ENCODE measurements at places on chromosomes 7 and 10.

DNA sequence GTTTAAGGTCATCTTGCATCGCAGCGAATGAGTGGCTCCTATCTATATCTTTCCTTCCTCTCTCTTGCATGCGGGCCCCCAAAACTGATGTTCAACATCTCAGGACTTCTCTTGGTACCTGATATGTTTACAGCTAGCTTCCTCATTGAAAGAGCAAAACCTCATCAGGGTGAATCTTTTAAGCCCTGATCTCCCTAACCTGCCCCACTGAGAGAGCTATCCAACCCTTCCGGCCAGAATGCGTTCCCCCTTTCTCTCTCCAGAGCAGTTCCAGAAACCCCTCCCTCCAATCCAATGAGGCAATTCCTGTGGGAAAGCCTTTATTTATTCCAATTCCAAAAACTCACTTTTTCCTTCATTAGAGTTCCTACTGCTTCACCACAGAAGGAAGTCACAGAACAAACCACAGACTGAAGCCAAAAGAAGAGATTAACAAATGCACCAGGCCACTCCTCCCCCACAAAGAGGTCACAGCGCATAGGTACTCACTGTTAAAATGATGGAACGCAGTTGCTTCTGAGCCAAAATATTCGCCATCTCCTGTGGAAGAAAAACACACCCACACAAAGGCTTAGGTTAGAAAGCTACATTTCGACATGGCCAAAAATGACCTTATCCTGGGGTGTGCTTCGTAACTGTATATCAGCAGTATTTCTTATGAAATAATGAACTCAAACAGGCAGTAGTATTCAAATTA is 232.4 kb downstream of the ELMO1 start:
- no peak for DNase-seq

- DNase-seq = no peak
Measured at GRCh38 chr10:102654969-102655368, 10.7 kb downstream of the TRIM8 start.

DNA sequence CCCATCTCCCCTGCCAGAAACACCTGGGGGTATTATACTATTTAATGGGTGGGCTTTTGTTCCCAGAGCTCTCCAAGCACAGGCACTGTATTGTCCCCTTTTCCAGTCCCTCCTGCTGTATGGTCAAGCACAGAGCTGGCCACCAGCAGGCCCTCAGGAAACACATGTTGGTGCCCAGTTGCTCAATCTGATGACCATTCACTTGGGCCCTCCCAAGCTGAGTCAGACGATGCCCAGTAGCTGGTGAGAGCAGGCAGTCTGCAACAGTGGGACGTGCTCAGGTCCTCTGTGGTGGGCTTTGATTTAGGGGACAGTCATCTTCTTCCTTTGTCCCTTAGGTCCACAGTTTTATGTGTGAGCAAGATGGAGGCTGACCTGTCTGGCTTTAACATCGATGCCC is 11.8 kb downstream of the SFXN2 start:
- DNase-seq = no peak

DNA sequence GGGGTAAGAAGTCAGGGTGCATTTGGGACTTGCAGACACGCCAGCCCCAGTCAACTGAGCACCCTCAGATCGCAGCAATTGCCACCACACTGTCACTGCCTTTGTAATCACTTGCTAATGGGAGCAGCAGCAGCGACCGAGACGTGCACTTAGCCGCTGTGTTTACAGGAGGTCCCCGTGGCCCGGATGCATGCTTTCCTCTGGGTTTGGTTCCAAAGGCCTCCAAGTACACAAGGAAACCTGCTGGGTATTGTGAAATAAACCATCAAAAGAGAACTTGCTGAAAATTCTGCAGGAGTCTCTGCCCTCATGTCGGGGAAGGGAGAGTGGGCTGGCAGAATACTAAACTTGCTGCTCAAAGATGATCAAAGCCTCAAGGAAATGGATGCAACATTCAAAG is 341.7 kb downstream of the DNAJB6 start:
- DNase-seq = no peak

GRCh38 chr10:118692872-118693271 is 61.9 kb downstream of the CACUL1 start:
- DNase-seq = no peak

GRCh38 chr7:131623154-131623553 is 66.7 kb upstream of the PODXL start:
- DNase-seq = no peak

GRCh38 chr7:64625114-64626082 is 40.5 kb upstream of the ZNF107 start:
- no peak for DNase-seq

GRCh38 chr7:55396233-55396785 is 31.2 kb downstream of the LANCL2 start:
- DNase-seq = no peak

DNA sequence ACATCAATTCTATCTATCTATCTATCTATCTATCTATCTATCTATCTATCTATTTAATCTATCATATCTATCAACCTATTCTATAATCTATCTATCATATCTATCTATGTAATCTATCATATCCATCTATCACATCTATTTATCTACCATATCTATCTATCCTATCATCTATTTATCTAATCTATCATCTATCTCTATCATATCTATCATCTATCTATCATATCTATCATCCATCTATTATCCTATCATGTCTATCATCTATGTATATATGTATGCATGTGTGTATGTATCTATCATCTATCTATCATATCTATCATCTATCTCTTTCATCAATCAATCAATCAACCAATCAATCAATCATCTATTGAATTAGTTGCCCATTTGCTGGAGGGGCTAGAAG is 159.3 kb upstream of the GALNT17 start:
- no peak for DNase-seq

GRCh38 chr7:101084865-101085161 is 468 bp upstream of the TRIM56 start:
- no peak for DNase-seq

DNA sequence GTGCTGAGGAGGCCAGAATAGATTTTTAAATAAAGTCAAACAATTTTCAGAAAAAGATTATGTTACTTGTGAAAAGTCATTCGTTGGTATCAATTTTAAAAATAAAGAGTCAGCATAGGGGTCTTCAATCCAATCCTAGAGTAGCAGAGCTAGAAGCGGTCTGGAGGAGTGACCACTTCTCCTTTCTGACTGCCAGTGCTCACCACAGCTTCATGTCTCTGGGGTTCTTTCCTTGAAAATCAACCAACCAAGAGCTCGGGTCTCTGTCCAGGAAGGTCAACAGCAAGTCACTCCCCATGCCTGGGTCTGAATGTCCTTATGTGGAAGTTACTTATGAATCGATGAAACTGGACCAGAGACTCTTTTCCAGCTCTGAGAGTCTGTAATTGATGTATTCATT is 14.3 kb downstream of the PTPRN2 start:
- no peak for DNase-seq

- no peak for DNase-seq
Measured at GRCh38 chr7:158111049-158111751, 476.4 kb downstream of the PTPRN2 start.

- DNase-seq = no peak
Measured at GRCh38 chr10:112532956-112533355, 85.9 kb downstream of the VTI1A start.

DNA sequence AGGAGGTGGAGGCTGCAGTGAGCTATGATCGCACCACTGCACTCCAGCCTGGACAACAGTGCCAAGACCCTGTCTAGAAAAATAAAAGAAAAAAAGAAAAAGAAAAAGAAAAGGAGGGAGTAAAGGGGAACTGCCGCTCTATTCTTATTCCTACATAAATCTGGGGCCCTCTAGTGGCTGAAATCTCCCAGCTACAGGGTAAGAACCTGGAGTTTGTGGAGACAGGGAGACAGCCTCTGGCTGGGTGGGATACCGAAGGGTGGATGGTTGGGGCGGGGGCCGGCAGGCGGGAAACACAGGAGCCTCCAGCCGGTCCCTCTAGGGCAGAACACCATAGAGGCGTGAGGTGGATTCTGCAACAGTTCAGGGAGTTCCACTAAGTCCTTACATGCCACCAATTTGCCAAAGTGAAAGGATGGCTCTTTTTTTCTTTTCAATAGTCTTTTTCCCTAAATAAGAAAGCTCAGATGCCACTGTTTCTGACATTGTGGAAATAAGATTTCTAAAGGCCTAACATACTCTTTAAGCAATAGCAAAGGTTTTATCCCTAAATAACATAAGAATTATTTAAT is 117.3 kb downstream of the SVIL start:
- no peak for DNase-seq

GRCh38 chr10:12617191-12618175 is 268.1 kb downstream of the CAMK1D start:
- DNase-seq = no peak

DNA sequence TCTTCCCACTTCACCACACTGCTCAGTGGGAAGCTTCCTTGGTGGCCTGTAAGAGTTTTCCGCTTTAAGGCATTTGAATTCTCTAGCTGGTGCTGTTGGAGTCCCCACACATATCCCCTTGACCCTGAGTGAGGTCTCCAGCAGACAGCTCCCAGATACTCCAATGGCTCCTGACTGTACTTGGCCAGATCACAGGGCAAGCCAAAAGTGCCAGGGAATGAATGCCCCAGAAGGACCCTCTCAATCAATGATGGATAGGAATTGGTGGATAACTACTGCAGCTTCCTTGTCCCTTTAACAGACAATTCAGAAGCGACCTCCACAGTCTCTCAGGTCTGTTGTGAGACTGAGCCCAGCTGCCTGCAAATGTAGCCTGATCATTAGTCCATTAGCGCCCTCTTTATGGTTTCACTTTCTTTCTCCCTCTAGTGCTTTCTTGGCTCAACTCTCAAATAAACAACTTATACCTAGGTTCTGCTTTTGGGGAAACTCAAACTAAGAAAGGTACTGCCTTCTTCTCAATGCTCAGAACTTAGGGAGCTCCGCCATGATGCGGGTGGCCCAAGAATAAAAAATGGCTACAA is 283.0 kb downstream of the TCF7L2 start:
- DNase-seq = no peak

- no peak for DNase-seq
Measured at GRCh38 chr7:35736725-35737124, 41.8 kb upstream of the HERPUD2 start.

- no peak for DNase-seq
Measured at GRCh38 chr7:121355574-121355973, 26.8 kb downstream of the WNT16 start.

- DNase-seq = no peak
Measured at GRCh38 chr10:12279281-12279680, 70.1 kb upstream of the CAMK1D start.

GRCh38 chr7:19851504-19851903 is 78.1 kb upstream of the TMEM196 start:
- DNase-seq = no peak

DNA sequence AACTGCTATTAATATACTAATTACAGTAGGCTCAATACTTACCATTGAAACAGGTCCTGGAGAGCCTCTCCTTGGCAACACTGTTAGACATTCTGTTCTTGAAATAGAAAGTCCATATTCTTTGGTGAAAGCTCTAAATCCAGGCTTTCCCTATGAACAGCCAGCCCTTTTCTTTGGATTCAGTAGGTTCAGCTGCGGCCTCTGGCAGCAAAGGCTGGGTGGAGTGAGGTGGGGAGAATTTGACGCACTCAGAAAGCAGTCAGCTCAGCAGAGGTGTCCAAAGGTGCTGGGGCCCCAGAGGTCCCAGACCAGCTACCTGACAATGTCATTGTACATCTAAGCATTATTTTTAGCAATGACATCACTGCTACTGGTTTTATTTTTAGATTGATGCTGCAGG is 146.1 kb downstream of the GRK5 start:
- no peak for DNase-seq

DNA sequence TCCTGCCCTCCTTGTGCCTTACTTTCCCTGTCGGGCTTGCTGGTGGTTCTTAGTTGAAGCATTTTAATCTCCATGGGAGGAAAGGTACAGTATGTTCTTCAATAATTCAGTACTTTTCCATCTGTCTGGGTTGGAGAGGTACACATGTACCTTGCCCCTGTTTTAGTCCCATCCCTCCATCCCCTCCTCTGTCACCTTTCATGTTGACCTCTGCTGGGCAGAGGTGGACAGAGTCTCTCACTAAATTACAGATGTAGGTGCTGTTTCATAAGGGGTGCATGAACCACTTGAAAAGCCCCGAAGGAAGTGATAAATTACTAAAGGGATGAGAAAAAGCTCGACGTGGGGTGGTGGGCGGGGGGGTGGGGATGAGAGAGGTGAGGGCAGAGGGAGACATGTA is 5.4 kb downstream of the AGFG2 start:
- DNase-seq = no peak

DNA sequence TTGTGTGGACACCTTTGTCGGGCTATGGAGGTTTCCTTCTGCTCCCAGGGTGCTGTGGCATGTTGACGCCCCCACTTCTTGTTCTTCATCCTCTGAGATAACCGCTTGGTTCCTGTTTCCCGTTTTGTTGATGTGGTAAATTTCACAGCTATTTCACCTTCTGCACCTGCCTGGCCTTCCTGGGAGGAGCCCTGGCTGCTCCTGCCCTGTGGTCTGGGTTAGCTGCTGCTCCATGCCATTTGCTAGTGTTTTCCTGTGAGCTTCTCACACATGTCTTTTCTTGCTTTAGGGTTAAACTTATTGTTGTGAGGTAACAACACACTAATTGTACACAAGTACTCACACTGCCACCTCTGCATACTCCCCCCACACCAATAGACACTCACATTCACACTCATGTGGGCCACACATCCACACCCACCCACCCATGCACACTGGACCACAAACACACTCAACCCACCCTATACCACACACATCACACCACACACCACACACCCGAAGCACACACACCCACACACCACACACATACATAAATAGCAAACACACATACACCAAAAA is 46.5 kb upstream of the MSMB start:
- DNase-seq = no peak

DNA sequence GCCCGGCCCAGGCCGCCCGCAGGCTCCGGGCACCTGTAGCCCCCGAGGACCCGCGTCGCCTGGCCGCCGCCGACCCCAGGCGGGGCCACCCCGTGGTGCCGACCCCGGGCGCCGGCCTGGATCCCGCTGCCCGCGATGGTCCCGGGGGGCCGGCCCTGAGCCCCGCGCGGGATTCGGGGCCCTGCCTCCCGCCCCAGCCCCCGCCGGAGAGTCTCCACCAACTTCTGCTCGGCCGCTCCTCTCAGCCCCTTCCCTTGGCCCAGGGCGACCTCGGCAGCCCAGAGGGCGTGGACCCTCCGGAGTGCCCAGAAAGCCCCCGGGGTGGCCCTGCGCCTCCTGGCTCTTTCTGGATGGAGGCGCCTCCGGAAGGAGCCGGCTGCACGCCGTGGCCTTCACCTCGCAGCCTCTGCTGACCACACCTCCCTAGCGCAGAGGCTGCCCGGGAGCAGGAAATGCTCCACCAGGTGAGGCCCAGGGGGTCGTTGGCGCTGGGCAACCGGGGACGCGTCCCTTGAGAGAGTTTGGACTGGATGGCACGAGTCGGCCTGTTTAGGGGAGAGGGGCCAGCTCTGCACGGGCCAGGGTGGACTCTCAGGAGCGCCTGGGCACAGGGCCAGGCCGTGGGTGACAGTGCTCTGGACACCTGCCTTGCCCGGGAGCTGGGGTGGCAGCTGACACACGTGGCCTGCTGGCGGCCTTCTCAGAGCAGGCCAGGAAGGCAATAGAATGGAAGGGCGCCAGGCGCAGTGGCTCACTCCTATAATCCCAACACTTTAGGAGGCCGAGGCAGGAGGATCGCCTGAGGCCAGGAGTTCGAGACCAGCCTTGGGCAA is 529 bp downstream of the ZNF853 start:
- DNase-seq = no peak

- no peak for DNase-seq
Measured at GRCh38 chr7:139749545-139749944, 28.3 kb downstream of the HIPK2 start.

GRCh38 chr7:83457022-83457892 is 191.7 kb downstream of the SEMA3E start:
- no peak for DNase-seq

All from effector CD8-positive, alpha-beta T cell (primary cell).